ENCODE measurements at places on chromosomes 4 and X.

- no peak for DNase-seq
Measured at GRCh38 chr4:166386491-166387360, 513.7 kb downstream of the TLL1 start.

DNA sequence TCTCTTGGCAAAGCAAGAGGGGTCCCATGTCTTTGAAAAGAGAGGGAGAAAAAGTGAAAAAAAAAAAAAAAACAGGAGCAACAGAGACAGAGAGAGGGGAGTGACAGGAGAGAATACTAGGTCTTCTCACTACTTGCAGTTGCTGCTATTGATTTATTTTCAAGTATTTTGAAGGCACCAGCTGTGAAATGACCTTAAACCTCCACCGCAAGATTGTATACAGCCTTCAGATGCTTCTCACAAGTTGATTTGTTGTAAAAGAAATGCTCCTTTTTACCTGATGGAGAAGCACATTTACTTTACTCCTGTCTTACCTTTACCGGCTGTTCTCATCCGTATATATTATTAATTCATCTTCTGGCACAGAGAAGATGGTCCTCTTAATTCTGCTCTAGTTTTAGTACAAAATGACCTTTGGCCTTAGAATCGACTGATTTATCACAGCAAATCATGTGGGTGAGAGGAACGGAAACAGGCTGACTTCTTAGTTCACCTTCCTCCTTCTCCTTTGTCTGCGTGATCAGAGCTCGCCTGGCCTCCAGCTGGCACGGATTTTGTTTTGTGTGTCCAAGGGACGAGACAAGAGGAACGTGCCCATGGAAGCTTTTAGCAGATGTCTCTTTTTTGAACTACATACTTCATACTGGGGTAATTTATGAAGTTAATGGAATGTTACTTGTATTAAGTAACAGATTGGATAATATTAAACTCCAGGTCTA is 82.4 kb upstream of the PACRGL start:
- no peak for DNase-seq

- DNase-seq, result no peak
Measured at GRCh38 chrX:46630141-46630540, 56.6 kb downstream of the CHST7 start.

GRCh38 chr4:96295143-96295741 is 455.3 kb downstream of the PDHA2 start:
- no peak for DNase-seq

Measured in GM19239 (cell line).